ENCODE measurements at places on chromosomes 13 and 19.

DNA sequence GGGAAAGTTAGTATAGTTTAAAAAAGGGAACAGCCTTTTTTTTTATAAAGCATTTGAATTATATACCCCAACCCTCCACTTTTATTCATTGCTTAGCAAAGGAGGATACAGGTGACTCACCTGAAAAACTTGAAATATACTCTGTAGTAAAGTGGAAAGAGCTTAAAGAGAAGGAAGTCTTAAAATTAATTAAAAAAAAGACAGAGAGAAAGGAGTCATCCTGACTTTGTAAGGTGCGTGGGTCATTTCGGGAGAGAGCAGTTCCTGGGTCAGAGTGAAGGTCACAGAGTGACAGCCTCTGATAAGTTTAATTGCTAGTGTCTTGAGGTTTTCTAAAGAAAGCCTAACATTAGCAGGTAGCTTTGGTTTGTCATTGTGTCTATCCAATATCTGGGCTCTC is 310.3 kb downstream of the KLF5 start:
- no peaks in the 10 kb centered on the region for H3K36me3 ChIP-seq
- no peak overlapping the region for H3K4me3 ChIP-seq
- no peak for DNase-seq
- no peaks in the 10 kb centered on the region for H3K27me3 ChIP-seq

DNA sequence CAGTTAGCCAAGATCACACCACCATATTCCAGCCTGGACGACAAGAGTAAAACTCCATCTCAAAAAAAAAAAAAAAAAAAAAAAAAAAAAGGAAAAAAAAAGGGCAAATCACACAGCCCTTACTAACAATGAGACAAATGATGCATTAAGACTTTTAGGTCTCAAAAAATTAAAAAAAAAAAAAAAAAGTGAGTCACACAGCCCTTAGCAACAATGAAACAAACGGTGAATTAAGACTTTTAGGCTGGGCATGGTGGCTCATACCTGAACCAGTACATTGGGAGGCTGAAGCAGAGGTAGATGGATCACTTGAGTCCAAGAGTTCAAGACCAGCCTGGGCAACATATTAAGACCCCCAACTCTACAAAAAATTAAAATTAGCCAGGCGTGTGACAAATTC is 32.4 kb upstream of the EIF3G start:
- no peak for DNase-seq
- H3K27ac ChIP-seq: no peak overlapping the region
- H3K36me3 ChIP-seq: peaks cover 58% of the 10 kb centered on the region

GRCh38 chr13:98825659-98826058 is 73.2 kb upstream of the SLC15A1 start:
- H3K4me3 ChIP-seq: no peak overlapping the region
- no peaks in the 10 kb centered on the region for H3K36me3 ChIP-seq
- H3K4me1 ChIP-seq: peaks cover 9% of the 10 kb centered on the region
- no peaks in the 10 kb centered on the region for H3K27me3 ChIP-seq
- no peak overlapping the region for H3K27ac ChIP-seq
- DNase-seq: no peak

DNA sequence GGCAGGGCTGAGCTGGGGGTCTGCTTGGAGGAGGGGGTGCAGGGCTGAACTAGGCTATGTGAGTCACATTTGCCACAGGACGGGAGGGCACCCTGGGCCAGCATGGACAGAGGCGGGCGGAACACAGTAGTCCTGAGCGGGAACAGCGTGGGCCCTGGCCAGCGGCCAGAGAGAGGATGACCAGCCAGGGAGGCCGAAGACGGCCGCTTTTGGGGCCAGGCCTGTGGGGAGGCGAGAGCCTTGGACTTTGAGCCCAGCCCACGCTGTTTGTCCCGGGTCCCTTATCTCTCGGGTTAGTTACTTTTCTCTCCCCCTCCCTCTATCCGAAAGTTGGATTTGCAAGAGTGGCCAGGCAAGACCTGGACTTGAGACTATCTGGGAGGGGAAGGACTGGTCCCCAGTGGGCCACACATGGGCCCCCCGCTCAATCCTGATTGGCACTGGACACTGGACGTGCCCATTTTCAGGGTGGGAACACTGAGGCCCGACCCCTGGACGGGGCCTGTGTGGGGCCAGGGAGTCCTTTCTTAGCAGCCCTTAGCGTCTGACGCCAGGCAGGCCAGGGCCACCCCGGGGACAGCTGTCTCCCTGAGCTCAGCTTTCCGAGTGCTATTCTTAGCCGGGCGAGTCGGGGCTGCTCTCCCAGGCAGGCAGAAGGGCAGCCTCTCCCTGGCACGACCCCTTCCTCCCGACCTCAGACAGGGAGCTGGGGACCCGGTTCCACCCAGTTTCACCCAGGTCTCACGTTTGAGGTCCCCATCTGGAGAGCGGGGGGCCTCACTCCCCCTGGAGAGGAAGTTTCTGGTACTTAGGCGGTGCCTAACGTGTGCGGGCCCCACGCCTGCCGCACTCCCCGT is 833 bp downstream of the GAMT start:
- DNase-seq: peak; percentile 68
- peaks cover 4% of the 10 kb centered on the region for H3K36me3 ChIP-seq
- H3K27me3 ChIP-seq: no peaks in the 10 kb centered on the region
- peak overlapping the region; percentile 57 for H3K27ac ChIP-seq
- peaks cover 29% of the 10 kb centered on the region for H3K4me1 ChIP-seq

DNA sequence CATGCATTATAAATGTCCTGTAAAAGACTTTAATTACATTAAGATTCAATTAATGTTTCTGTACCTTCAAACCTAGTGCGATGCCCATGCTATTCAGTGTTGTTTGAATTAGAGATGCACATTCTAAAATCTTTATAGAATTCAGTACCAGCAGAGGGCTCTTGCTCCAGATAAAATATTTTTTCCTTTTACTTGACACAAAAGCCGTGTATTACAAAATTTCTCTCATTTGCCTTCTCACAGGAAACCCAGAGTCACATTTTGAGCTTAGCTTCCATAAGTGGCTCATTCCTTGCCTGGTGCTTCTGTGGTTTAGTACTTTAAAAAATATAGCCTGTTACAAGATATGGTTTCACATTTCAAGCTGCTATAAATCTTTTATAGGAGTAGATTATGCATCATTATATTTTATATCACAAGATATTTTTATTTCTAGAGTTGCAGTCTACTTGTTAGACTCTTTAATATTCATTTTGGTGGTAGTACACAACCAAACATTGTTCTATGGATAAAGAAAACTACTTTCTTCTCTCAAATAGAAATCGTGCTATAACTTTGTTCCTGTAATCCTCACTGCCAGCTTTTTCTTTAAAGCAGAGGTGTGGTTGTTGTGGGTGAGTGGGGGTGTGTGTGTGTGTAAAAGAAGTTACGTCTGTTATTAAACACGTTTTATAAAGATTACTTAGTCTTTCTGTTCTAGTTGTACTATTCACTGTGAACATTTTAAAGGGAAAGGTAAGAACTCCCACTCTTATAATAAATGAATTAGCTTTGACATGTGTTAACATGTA is 101.4 kb downstream of the RNF17 start:
- no peaks in the 10 kb centered on the region for H3K36me3 ChIP-seq
- no peaks in the 10 kb centered on the region for H3K4me1 ChIP-seq
- no peak overlapping the region for H3K4me3 ChIP-seq

- H3K36me3 ChIP-seq: no peaks in the 10 kb centered on the region
- no peak overlapping the region for H3K27ac ChIP-seq
- no peaks in the 10 kb centered on the region for H3K4me1 ChIP-seq
- peak; percentile 63 for DNase-seq
Observed at GRCh38 chr19:18349524-18350128, 9.2 kb downstream of the PGPEP1 start.

- no peak for DNase-seq
- no peak overlapping the region for H3K27ac ChIP-seq
- H3K4me3 ChIP-seq: no peak overlapping the region
- H3K4me1 ChIP-seq: peaks cover 8% of the 10 kb centered on the region
Observed at GRCh38 chr19:2982983-2983350, 5.6 kb downstream of the TLE6 start.

DNA sequence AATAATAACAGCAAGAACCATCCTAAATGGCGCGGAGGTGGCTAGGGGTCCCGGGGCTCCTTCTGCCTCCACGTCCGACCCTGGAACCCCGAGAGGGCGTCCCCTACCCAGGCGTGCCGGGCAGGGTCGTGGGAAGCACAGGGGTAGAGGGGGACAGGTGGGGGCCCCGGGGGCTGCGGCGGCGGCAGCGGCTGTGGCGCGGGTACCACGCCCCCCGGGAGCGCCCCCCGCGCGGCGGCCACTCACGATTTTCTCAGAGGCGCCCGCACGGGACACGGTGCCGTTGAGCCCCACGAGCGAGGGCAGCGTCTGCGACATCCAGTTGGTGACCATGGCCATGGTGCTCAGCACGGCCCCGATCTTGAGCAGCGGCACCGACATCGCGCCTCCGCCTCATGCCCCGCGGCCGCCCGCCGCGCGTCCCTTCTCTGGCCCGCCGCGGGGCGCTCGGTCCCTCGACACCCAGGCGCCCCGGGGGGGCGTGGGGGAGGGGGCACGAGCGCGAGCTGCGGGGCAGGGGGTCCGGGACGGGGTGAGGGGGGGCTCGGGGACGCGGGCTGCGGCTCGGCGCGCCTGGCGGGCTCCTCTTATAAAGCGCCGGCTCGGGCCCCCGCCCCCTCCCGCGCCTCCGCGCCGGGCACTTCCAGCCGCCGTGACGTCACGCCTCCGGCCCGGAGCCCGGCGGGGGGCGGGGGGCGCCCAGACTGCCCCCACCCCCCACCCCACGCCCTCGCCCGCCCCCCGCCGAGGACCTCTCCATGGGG is 22.9 kb downstream of the OLFM2 start:
- no peak for DNase-seq
- H3K36me3 ChIP-seq: no peaks in the 10 kb centered on the region
- no peak overlapping the region for H3K27ac ChIP-seq
- H3K27me3 ChIP-seq: no peaks in the 10 kb centered on the region

- no peaks in the 10 kb centered on the region for H3K36me3 ChIP-seq
- no peak overlapping the region for H3K4me3 ChIP-seq
- no peak overlapping the region for H3K27ac ChIP-seq
- no peaks in the 10 kb centered on the region for H3K4me1 ChIP-seq
- no peaks in the 10 kb centered on the region for H3K27me3 ChIP-seq
Observed at GRCh38 chr19:51489113-51489512, 10.8 kb downstream of the CEACAM18 start.

- H3K36me3 ChIP-seq: no peaks in the 10 kb centered on the region
- H3K4me1 ChIP-seq: peaks cover 26% of the 10 kb centered on the region
- no peaks in the 10 kb centered on the region for H3K27me3 ChIP-seq
- no peak for DNase-seq
Observed at GRCh38 chr19:48512504-48513288, 1.1 kb upstream of the LMTK3 start.

- H3K4me3 ChIP-seq: no peak overlapping the region
- peaks cover 24% of the 10 kb centered on the region for H3K36me3 ChIP-seq
- no peak overlapping the region for H3K27ac ChIP-seq
- no peak for DNase-seq
- no peaks in the 10 kb centered on the region for H3K27me3 ChIP-seq
- peaks cover 20% of the 10 kb centered on the region for H3K4me1 ChIP-seq
Observed at GRCh38 chr13:33872005-33872351, 54.0 kb downstream of the RFC3 start.

DNA sequence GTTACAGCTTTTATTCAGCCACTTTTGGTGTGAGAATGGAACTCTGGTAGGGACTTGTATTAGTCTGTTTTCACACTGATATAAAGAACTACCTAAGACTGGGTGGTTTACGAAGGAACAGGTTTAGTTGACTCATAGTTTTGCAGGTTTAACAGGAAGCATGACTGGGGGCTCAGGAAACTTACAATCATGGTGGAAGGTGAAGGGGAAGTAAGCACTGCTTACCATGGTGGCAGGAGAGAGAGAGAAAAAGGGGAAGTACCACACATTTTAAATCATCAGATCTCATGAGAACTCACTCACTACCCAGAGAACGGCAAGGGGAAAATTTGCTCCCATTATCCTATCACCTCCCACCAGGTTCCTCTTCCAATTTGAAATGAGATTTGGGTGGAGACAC is 942.2 kb downstream of the PCDH17 start:
- H3K4me3 ChIP-seq: no peak overlapping the region
- no peaks in the 10 kb centered on the region for H3K36me3 ChIP-seq
- no peaks in the 10 kb centered on the region for H3K27me3 ChIP-seq
- DNase-seq: no peak
- no peaks in the 10 kb centered on the region for H3K4me1 ChIP-seq

GRCh38 chr13:113816254-113816929 is 47.5 kb downstream of the GAS6 start:
- peaks cover 14% of the 10 kb centered on the region for H3K36me3 ChIP-seq
- H3K27ac ChIP-seq: peak overlapping the region; percentile 85
- H3K4me1 ChIP-seq: peaks cover 9% of the 10 kb centered on the region
- peak overlapping the region; percentile 99 for H3K4me3 ChIP-seq
- H3K27me3 ChIP-seq: no peaks in the 10 kb centered on the region

DNA sequence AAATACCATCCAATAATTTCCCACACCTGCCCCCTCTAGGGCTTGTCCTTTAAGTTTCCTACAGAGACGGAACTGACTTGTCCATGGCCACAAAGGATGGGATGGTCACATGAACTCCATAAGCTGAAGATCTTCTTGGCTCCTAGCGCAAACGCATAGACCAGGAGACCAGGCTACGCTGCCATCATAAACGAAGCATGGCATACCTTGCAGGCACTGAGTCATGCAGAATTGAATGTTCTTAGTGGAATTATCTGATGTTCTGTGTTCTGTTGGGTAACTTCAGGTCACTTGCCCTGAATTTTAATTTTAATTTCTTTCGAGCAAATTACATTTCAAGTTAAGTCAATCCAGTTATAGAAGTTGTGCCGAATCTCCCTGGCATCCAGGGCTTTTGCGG is 96.4 kb upstream of the STARD13 start:
- no peak for DNase-seq
- no peak overlapping the region for H3K27ac ChIP-seq
- H3K4me1 ChIP-seq: no peaks in the 10 kb centered on the region
- no peaks in the 10 kb centered on the region for H3K36me3 ChIP-seq

- no peaks in the 10 kb centered on the region for H3K36me3 ChIP-seq
- H3K27me3 ChIP-seq: no peaks in the 10 kb centered on the region
- no peak for DNase-seq
- no peak overlapping the region for H3K4me3 ChIP-seq
- no peaks in the 10 kb centered on the region for H3K4me1 ChIP-seq
Observed at GRCh38 chr13:25744178-25744577, 307.6 kb downstream of the SHISA2 start.

- DNase-seq: no peak
- no peak overlapping the region for H3K27ac ChIP-seq
- peaks cover 8% of the 10 kb centered on the region for H3K4me1 ChIP-seq
- H3K27me3 ChIP-seq: no peaks in the 10 kb centered on the region
- no peak overlapping the region for H3K4me3 ChIP-seq
- peaks cover 11% of the 10 kb centered on the region for H3K36me3 ChIP-seq
Observed at GRCh38 chr19:35722897-35723296, 5.1 kb downstream of the KMT2B start.

DNA sequence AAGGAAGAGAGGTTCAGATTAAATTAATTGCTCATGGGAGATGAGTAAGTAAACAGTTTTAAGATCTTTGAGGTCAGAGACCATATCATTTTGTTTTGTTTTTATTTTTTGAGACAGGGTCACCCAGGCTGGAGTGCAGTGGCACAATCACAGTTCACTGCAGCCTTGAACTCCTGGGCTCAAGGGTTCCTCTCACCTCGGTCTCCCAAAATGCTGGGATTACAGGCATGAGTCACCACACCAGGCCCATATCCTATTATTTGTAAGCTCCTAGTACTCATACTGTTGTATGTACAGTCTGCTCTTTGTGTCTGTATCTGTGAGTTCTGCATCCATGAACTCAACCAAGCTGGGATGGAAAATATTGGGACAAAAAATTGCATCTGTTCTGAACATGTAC is 6.0 kb upstream of the RASL11A start:
- no peaks in the 10 kb centered on the region for H3K36me3 ChIP-seq
- H3K4me3 ChIP-seq: no peak overlapping the region
- no peaks in the 10 kb centered on the region for H3K27me3 ChIP-seq
- DNase-seq: no peak
- peaks cover 26% of the 10 kb centered on the region for H3K4me1 ChIP-seq
- H3K27ac ChIP-seq: no peak overlapping the region

Measured in Karpas-422 (cell line).